ENCODE measurements at places on chromosomes 3 and 15.

GRCh38 chr15:72230197-72231065 is 559 bp downstream of the PKM start:
- DNase-seq: peak; percentile 38

DNA sequence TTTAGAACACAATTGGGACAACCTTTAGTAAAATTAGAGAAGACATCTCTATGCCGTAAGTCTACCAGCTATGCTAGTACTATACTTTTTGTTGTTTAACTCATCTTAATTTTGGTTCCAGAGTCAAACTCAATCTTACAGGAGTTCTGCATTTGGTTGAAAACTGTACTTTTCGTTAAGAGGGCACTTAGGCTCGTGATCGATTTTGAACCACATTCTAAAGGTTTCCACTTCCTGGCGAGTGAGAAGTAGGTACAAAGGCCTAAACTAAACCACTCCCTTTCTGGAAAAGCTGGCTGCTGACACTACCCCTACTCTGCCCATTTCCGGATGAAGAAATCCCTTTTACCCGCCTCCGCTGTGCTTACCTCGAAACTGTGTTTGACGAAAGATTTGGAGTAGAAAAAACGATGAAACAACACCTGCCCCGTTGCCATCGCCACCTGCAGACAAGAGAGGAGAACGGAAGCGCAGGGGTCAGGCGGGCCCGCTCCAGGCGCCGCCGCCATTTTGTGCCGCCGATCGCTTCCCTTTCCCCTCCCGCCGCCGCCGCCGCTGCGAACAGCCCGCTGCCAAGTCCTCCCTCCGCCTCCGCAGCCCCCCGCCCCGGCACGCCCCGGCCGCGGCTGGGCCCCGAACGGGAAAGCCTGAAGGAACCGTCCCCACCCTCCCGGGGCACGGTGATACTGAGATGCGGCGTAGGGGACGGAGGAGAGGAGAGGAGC is 748 bp downstream of the CCNL1 start:
- DNase-seq: peak; percentile 81

- DNase-seq: no peak
Measured at GRCh38 chr3:179526989-179527391, 35.7 kb upstream of the ACTL6A start.

- DNase-seq: no peak
Measured at GRCh38 chr15:58671186-58671585, 78.3 kb downstream of the ADAM10 start.

- DNase-seq: no peak
Measured at GRCh38 chr3:127208483-127209100, 15.7 kb downstream of the PRR23E start.

DNA sequence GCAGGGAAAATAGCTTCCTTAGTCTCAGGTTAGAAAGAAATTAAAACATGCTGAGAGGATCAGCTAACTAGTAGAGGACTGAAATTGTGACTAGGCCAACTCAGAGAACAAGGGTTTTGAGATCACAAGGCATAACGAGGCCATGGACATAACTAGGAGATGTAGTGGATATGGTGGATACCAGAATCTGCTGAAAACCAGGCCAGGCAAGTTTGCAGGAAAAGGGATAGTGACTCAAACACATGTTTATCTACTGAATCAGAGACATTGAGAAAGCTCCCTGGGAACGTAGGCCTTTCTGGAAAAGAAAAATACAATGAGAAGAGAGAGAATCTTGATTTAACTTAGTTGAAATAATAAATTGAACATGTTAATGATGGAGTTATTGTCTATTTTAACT is 326.5 kb upstream of the GBE1 start:
- no peak for DNase-seq

- DNase-seq: no peak
Measured at GRCh38 chr3:13188975-13189374, 115.7 kb upstream of the IQSEC1 start.

Data from T follicular helper cell (primary cell).